Astrocyte of the spinal cord (primary cell): ENCODE measurements at places on chromosomes 7 and 10.

- no peak for DNase-seq
These were observed 67.6 kb downstream of the C10orf120 start for GRCh38 chr10:122632031-122632430.

GRCh38 chr10:43225004-43225786, 41.7 kb downstream of the RASGEF1A start:
- DNase-seq, result no peak

DNA sequence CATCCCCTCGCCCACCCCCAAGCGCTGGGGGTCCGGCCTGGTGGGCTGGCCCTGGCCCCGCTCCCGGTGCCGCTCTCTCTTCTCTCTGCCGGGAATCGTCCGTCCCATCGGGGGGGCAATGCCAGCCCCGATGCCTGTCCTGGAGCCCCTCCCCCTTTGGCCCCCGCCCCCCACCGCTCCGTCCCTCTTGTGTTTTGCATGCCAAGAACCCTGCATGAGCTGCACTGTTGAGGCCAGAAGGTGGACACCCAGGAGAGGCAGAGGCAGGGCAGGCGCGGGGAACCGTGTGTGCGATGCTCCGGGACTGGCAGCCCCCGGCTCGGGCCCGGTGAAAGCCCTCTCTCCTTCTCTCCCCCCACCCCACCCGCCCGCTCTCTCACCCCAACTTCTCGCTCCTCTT, 22.1 kb upstream of the HSPB1 start:
- no peak for DNase-seq

GRCh38 chr7:66859794-66860645, 61.0 kb upstream of the TMEM248 start:
- DNase-seq, result no peak

- DNase-seq, result peak; percentile 86
These were observed 3.0 kb downstream of the DDIT4 start for GRCh38 chr10:72276421-72277339.

DNA sequence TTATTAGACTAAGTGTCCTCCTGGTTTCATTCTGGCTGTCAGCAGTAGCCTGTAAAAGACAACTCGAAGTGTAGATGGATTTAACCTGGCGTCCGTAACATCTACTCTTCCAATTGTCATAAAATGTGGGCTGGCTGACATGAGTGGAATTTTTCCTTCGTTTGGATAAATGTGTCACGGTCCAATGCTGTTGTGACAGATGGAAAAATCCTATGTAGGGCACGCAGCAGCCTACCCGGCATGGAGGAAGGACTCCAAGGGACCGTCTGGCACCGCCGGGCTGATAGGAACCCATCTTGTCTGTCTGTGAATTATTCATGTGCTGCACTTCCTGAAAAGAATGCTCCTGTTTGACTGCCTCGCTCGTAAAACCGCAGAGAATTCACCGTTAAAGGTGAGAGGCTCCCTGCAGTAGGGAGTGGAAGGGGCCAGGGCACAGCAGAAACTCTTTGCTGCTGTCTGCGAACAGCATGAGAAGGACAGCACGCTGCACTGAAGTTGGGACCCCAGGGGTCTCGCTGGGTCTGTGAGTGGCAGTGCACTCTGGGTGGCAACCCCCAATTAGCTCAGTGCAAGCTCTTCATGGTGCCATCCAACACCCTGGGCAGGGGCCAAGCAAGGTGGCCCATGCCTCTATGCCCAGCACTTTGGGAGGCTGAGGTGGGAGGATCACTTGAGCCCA, 1.6 kb upstream of the ORAI2 start:
- no peak for DNase-seq

DNA sequence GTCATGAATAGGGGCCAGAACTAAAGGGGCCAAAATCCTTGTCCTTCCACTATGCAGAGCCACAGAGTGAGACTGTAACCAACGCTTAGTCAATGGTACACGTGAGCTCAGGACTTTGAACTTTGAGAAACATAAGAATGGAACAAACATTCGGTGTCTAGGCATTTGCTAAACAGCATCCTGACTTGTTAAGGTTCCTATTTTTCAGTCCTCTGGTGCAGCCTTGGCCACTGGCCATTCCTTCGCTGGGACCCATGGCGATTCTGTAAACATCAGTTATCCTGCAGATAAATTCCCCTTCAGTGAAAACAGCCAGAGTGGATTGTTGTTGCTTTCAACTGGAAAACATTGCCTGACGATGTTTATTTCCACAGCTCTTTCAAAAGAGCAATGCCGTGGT, 266.8 kb downstream of the SORCS1 start:
- DNase-seq, result no peak

- DNase-seq, result peak; percentile 42
These were observed 11.9 kb downstream of the RGR start for GRCh38 chr10:84256510-84257342.

GRCh38 chr10:24376731-24377130, 167.8 kb downstream of the KIAA1217 start:
- no peak for DNase-seq

DNA sequence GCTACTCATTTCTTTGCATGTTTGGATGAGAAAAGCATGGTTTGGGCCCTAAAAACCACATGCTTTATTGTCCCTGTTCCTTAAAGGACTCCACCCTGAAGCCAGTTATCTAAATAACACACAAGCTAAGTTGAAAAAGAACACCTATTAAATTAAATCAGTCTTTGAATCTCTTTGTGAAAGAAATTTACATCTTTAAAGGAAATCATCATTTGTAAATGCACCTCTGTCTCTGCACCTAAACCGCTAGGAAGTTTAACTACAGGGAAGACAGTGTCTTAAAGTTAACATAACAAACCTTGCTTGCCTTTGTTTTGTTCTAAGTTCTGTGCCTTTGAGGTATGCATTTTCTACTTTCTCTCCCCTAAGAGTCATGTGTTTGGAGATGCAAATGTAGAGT, 52.6 kb downstream of the HTR7 start:
- DNase-seq, result no peak

DNA sequence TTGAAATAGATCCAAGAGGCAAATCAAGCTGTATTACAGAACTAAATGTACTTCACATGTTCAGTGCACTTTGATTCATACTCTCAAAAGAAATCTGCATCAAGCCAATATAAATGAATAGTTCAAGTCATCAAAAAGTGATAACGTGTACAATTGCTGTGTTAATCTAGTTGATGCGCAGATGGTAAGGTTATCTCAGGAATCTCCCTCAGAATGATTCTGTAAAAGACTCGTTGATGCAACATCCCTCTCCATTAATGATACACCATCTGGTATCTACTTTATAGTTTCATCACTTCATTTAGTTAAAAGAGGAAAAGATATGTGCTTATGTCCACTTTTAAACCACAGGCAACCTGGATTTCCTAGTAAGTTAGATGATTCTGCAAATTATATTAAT, 200.6 kb downstream of the CHCHD3 start:
- DNase-seq, result no peak

- no peak for DNase-seq
These were observed 31.6 kb upstream of the ANK3 start for GRCh38 chr10:60420991-60421894.

GRCh38 chr10:34219753-34220548, 595.1 kb downstream of the PARD3 start:
- no peak for DNase-seq

DNA sequence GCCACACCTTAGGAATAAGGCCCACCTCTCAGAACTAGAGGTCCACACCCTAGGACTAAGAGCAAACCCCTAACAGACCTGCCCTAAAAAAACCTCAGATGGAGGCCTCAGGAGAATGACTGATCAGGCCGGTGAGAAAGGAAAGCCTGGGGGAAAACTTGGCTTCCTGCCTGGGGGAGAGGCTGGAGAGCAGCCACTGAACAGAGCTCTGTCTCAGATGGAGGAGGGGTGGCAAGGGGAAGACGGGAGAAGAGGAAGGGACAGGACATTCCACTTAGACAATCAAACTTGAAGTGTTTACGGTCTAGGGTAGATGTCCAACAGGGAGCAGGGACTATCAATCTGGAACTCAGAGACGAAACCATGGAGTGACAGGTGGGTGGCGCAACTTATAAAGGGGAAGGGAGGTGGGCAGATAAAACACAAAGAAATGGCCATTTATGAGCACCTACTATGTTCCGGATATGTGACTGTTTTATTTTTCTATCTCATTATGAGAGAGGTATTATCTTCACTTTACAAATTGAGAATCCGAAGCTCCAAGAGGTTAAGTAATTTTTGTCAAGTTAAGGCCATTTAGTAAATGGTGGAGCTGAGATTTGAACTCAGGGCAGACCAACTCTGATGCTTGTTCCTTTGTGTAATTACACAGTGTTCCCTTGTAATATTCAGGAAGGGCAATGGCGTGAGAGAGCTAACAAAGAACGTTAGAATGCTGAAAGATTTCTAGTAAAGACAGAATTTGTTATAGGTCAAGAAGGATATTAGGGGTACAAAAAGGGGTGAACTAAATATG, 82.6 kb downstream of the DNMBP start:
- peak; percentile 67 for DNase-seq

DNA sequence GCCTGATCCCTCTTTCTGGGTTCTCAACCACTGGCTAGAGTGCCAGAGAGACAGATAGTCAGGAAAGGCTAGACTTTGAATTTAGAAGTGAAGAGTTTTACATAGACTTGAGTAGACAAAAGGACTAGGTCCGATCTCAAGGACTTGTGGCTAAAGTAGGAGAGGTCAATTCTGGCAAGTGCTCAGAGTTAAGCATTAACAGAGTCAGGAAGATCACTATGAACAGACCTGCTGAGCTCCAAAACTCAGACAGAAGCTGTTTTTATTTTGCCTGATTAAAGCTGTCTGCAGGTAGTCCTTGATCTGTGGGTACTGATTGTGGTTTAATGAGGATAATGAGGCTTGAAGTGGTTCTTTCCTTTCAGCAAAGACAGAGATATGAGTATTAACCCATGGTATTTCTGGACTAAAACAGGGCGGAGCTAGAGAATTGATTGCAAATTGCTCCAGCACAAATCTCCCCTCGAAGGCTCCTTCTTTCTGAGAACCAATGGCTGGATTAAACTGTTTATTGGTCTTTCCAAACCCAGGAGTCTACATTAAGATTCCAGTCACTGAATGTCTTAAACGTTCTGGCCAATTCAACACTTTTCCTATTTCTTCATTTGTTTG, 423.2 kb downstream of the IPMK start:
- DNase-seq, result no peak

GRCh38 chr7:111089822-111090426, 1.0 kb upstream of the LRRN3 start:
- DNase-seq, result peak; percentile 65

DNA sequence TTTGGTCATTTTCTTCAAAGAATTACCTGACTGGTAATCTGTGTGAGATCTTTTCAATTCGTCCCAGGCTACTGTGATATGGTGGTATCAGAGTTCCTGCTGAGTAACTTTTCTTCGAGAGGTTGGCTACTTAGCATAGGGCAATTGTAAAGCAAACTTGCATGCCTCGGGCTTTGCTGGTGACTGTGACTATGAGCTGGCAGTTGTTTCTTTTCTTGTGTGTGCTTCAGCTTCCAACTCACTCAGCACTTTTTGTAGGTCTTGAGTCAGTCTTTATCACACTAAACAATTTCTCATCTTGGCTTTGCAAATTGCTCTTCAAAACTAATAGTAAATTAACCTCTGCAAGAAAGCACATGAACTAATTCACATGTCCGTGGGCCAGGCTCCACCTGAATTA, 44.3 kb downstream of the PRR15 start:
- DNase-seq, result peak; percentile 22

GRCh38 chr7:97801108-97801507, 69.2 kb downstream of the TAC1 start:
- no peak for DNase-seq

DNA sequence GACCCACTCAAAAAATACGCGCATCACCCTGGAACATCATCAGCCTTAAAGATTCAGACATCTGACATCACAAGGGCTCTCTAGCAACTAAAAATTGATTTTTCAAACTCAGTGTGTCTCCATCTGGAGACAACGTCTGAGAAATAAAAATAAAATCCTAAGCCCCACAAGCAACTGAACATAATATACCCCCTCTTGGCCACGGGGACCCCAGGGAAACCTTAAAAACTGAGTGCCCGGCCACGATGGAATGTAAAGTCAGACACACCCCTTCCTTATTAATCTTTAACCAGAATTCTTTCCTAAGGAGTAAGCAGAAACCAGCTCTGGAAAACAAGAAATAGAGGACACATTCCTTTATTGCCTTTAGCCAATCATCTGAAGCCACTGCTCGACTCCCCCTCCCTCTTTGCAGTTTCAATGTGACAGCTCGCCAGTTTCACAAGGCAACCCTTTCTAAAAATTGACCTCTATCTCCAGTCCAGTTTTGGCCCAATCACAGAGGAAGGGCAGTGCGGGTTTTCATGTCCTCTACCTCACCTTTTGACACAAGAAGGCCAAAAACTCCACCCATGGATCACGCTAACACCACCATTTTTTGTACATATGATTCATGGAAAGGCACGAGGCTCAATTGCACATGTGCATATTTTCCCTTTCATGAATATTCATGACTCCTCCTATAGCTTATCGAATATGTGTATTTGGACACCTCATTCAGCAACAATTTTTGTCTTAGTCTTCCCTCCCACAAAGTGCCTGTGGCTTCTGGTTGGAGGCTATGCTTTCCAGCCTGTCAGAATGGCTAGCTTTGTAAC, 24.2 kb downstream of the IFIT3 start:
- DNase-seq, result peak; percentile 93

DNA sequence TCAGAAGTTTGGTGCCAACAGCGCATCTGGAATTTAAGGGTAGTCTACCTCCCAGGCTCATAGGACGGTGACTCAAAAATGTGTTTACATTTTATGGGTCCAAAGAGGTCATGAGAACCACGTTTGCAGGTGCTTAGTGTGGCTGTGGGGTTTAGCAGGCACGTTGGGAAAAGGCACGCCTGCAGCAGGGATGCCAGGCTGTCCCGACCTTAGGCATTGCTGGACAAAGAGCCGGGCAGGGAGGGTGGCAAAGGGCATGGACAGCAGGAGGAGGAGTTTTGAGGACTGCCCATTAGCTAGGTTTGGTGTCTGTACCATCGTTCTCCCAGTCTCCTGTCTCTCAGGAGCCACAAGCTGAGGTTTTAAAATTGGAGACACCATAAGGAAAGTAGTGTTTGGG, 104.4 kb downstream of the TRRAP start:
- DNase-seq, result no peak

GRCh38 chr7:47392241-47392759, 189.6 kb downstream of the TNS3 start:
- DNase-seq, result peak; percentile 98

GRCh38 chr10:70729763-70730357, 55.3 kb downstream of the TBATA start:
- DNase-seq, result no peak

DNA sequence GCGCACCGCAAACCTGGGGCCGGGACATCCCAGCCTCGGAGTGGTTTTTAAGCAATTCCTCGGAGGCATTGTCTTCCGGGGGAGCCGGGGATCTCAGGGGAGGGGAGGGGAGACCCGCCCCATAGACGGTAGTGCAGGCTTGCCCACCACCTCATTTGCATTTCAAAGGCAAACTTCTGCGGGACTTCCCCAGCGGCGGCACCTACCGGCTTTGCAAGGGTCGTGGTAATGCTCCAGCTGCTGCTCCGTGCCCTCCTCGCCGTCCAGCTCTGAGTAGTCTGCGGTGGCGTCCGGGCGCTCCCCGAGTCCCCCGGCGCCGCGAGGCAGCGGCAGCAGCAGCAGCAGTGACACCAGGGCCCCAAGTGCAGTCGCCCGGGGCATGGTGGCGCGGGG, 425 bp downstream of the TLL2 start:
- no peak for DNase-seq

GRCh38 chr7:11185179-11185815, 211.6 kb downstream of the PHF14 start:
- peak; percentile 43 for DNase-seq
